NCI-H1105 treated with DMSO at 0.1 percent for 48 hours (cell line): ENCODE measurements at places on chromosomes 2 and 18.

- DNase-seq: no peak
Measured at GRCh38 chr2:48227617-48228344, 302.2 kb upstream of the STON1 start.

DNA sequence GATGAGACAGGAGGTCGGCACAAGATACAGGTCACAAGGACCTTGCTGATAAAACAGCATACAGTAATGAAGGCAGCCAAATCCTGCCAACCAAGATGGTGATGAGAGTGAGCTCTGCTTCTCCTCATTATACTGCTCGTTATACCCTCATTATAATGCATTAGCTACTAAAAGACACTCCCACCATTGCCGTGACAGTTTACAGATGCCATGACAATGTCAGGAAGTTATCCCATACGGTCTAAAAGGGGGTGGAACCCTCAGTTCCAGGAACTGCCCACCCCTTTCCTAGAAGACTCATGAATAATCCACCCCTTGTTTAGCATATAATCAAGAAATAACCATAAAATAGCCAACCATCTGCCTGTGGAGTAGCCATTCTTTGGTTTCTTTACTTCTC is 224.2 kb downstream of the RBM43 start:
- DNase-seq: no peak

- DNase-seq: peak; percentile 82
Measured at GRCh38 chr2:183519371-183520056, 395.3 kb downstream of the NUP35 start.

DNA sequence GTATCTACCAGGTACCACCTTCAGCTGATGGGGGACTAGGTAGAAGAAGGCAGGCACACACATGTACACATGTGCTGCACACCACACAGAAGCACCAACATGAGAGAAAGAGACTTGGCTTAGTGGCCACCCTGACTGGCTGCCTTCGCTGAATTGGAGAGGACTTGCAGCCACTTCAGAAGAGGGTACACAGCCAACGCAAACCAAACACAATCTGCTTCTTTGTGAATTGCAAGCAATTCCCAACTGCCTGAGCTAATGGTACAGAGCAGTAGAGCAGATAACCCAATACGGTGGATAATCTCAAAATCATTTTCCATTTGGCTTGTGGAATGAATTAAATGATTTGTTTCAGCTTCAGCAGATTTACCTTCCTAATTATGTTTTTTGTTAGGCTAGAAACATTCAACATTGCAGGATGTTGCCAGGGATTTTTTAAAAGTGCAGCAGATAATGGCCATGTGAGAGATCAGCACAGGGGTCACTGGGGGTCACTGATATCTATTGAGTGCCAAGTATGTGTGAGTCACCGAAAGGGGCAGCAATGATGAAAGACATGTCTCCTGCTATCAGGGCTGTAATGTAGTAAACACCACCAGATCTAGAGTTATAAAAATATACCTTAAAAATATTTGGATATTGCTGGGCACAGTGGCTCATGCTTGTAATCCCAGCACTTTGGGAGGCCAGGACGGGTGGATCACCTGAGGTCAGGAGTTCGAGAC is 652.6 kb downstream of the BCL11A start:
- no peak for DNase-seq

- DNase-seq: no peak
Measured at GRCh38 chr2:75790121-75790813, 79.6 kb upstream of the GCFC2 start.

GRCh38 chr2:235384624-235385023 is 109.2 kb upstream of the AGAP1 start:
- DNase-seq: no peak

GRCh38 chr2:218260742-218261422 is at the start of gene GPBAR1:
Gene GPBAR1 (plus strand): TSS chr2:218261015. CDS start chr2:218262725, 1,710 bp downstream.
- DNase-seq: no peak

DNA sequence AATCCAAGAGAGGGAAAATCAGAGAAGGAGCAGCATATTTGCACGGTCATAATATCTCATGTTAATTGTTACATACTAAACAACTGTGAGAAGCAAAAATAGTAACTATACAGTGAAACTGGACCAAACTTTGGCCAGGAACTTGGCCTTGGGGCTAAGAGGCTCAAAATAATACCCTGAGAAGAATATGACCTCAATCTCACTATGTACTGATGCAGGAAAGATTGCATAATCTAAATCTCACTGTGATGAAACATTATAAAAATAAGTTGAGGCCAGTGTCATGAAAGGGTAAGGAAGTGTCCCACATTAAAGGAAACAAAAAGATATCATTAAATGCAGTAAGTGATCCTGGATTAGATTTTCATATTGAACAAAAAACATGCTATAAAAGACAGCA is 36.5 kb downstream of the ZRANB3 start:
- DNase-seq: no peak

GRCh38 chr2:95323347-95324155 is 26.4 kb downstream of the KCNIP3 start:
- DNase-seq: peak; percentile 10

- no peak for DNase-seq
Measured at GRCh38 chr2:27249891-27250651, 12.8 kb downstream of the SLC30A3 start.

DNA sequence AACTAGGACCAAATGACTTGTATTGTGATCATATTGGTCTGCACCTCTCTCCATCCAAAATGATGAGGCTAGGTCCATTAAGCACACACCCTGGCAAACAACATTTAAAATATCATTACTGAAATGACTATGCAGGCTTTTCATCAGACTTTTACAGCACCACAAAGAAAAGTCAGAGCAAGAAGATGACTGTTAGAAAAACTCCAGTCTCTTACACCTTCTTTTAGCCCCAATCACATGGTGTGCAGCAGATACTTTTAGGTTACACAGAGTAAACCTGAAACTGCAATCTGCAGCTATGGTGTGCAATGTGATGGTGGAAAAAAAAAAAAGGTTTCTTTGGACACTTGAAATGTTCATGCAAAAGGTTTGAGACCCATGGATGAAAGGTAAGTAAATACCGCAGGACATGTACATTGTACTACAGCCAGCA is 5.4 kb upstream of the POLI start:
- no peak for DNase-seq

DNA sequence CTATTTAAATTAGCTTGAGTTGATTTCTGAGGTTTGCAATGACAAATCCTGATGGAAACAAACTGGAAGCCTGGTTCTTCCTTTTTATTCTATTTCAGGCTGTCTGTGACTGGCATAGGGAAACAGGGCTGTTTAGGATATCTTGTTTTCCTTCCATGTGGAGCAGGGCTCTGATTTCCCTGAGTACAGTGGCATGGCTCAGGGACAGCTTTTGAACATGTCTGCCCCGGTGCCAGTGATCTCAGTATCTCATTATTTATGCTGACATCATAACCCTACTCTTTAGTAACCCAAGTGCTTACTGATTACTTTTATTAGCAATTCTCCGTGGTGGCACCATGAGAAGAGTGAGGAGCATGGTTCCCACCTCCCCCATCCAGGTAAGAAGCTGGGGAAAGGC is 720.3 kb downstream of the GALR1 start:
- DNase-seq: no peak

DNA sequence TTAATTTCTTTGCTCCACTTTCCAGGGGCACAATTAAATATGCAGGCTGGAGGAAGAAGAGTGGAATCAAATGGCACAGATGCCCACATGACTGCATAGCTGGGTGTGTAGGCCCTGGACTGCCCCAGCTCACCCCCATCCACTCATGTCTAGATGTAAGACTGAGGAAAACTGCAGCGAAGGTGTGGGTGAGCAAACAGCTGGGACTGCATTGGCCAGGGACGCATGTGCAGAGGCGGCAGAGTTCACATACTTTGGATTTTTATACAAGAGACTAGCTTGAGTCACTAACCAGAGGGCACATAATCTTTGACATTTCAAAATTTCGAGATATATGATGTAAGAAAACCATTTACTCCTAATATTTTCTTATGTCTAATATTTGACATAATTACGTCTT is 60.1 kb downstream of the SPIRE1 start:
- DNase-seq: no peak

DNA sequence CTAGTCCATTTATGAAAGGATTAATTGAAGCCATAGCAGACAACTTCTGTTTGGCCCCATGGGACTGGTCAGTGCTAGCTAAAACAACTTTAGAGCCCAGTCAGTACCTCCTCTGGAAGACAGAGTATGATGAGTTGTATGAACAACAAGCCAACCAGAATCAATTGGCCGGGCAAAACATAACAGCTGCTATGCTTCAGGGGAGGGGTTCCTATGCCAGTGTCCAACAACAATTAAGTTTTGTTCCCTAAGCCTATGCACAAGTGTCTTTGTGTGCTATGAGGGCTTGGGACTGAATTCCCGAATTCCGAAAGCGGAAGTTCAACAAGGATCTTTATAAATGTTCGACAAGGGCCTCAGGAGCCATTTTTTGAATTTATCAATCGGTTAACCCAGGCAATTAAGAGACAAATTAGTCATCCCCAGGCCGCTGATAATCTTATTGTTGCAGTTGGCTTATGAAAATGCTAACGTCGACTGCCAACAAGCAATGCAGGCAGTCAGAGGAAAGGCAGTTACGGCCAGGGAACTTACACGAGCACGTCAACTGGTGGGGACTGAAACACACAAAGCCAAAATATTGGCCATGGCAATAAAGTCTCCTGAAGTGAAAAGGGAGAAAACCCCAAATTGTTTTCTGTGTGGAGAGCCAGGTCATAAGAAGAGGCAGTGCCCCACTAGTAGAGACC is 57.9 kb downstream of the ZNF638 start:
- DNase-seq: no peak

DNA sequence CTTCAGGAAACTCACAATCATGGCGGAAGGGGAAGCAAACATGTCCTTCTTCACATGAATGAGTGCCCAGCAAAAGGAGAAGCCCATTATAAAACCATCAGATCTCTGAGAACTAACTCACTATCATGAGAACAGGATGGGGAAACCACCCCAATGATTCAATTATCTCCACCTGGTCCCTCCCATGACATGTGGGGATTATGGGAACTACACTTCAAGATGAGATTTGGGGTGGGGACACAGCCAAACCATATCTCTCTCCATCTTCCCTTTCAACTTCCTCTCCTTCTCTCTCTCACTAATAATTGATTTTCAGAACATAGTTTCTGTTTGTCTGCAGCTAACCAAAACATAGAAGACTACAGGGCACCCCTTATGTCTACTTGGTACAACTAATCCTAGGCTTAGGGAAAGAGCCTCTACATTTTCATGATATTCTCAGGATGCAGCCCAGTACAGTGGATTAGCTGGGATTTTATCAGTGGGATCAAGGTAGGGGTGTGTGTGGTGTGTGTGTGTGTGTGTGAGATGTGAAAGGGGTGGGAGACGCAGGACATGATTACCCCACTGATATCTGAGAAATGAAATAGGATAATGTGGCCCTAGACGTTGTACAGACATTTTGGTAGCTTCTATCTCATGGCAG is 2.8 kb upstream of the ATF2 start:
- no peak for DNase-seq

GRCh38 chr2:31944828-31945571 is 65.8 kb downstream of the MEMO1 start:
- no peak for DNase-seq

DNA sequence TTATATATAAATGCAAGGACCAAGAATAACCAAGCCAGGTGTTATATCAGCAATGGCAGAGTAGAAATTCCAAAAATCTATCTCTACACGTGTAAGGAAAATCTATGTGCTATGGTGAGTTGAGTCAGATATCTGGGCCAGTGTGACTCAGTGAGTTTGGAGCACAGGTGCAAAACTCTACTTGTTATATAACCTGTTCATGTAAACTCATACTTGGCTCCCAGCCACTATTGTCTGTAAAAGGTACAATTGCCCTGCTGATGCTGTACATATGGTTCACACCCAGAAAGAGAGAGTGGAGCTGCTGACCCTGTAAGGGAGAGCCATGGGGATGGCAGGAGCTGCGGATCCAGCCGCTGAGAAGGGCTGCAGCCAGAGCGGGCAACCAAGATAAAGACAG is 112.0 kb downstream of the TRABD2A start:
- no peak for DNase-seq

DNA sequence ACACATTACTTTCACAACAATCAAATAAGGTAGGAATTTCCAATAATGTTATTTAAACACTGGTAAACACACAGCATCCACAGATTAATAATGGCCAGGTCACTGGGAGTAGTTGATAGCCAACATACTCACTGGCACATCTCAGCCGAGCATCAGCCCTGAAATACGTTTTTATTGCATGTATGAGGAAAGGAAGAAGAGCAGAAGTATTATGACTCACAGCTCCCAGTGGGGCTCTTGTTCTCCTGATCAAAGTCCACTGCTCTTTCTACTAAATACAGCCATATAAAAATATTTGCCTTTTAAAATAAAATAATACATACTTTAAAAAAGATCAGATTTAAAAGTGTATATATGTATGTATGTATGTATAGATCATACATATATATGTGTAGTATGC is 999.6 kb downstream of the SUCLG1 start:
- DNase-seq: no peak

DNA sequence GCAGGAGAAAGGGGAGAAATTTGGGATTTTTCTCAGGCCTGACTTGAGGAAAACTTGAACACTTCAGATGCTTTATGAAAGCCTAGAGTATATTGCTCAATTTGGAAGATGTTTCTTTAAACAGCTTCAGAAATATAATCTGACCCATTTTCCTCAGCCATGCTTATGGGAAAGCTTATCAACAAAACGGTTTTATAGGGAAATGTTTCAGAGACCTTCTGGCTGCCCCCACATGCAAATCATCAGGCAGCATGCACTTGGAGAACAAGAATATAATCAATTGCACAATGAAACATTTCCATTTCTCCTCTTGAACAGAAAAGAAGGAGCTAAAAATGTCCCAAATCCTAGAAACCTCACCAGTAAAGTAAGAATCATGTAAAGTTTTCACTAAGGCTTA is 411.2 kb upstream of the ETAA1 start:
- no peak for DNase-seq

DNA sequence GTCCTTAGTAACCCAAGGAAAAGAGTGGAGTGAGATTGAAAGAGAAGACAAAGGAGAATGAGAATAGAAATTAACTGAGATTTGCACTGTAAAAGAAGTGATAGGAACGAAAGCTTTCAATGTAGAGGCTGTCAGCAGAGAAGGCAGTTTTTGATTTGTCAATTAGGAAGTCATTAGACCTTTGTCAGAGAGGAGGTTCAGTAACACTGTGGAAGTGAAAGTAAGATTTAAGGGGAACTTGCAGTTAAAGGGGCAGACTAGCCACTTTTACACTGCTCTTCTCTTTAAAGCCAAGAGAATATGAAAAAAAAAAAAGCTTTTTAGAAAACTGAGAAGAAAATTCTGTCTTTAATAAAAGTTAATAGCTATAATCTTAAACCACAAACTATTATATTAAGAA is 11.5 kb upstream of the KYNU start:
- no peak for DNase-seq

GRCh38 chr18:70457788-70458187 is 168.9 kb downstream of the SOCS6 start:
- DNase-seq: no peak

- no peak for DNase-seq
Measured at GRCh38 chr2:199100326-199101110, 357.2 kb downstream of the SATB2 start.
